ENCODE measurements at places on chromosomes 4 and X.

DNA sequence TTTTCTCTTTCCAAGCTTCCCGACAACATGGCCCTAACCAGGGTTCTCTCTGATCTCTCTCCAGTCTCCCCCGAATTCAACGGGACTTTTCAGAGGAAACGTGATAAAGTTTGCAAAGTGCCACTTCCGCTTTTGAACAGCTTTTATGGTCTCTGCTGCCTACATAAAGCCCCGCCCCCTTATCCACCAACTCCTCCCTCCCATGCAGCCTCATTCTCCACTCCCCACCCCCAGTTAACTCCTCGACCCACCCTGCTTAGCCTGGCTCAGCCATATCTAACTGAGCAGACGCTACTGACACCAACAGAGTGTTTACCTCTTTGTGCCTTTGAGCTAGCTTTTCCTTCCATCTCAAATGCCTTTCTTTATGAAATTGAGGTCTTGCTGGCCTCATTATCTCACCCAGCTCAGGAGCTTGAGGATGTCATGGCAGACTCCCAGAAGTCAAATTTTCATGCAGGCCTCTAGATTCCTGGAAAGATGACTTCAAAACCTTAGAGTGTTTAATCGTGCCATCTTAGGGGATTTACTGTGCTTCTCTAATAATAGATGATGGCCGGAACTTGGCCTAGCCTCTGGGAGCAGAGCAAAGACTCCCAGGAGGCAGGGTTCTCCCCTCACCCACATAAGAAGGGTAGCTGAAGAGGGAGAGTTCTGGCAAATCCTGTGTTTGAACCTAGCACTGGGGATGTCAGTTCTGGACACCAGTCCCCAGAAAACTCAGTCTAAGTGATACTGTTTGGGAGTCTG, 606.0 kb downstream of the BCOR start:
- DNase-seq = peak; percentile 67

DNA sequence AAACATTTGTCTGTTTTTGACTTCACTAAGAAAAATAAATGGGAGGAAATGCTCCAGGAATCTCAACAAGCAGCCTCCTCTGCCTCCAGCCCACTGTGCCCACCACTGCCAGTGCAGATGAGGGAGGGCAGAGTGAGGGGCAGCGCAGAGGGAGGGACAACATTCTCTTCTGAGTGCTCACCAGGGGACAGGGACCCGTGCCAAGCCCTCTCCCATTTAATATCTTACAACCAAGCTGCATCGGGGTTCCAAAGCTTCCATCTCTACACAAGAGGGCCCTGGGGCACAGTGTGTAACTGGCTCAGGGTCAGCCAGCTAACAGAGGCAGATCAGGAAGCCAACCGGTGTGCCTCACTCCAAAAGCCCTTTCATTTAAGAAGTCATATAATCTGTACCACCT, 120.4 kb downstream of the NSUN7 start:
- no peak for DNase-seq

GRCh38 chr4:163467082-163467770, 6.3 kb downstream of the TKTL2 start:
- DNase-seq = no peak

- DNase-seq = no peak
Measured at GRCh38 chr4:658681-659667, 15.1 kb downstream of the ATP5ME start.

- DNase-seq = no peak
Measured at GRCh38 chr4:164783976-164784375, 30.0 kb downstream of the SMIM31 start.

DNA sequence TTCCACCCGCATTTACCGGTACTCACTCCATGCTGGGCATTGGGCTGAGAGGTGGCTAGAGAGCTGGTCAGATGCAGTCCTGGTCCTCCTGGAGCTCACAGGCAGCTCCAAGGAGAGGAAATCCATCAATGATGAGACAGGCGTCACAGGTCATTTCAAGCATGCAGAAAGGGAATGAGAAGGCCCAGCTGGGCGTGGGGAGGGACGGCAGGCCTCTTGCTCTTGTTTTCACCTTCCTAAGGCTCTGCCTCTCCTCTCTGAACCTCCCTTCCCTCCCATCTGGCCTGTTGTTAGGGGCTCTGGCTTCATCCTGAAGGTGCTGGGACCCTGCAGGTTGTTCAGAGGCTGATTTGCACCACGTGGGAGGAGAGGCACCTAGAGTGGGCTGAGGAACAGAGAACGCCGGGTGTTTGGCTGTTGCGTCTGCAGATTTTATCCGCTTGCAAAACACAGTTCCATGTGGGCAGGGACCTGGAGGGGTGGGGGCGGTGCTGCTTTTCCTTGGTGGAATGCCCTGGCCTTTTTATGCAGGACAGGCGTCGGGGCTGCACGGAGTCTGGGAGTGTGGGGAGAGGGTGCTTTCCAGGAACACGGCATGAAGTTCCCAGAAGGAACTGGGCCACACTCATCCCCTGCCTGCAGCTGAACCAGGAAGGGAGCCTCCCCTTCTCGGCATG, 81.5 kb upstream of the PSAPL1 start:
- DNase-seq = no peak

- no peak for DNase-seq
Measured at GRCh38 chr4:111449657-111450056, 695.6 kb upstream of the FAM241A start.

DNA sequence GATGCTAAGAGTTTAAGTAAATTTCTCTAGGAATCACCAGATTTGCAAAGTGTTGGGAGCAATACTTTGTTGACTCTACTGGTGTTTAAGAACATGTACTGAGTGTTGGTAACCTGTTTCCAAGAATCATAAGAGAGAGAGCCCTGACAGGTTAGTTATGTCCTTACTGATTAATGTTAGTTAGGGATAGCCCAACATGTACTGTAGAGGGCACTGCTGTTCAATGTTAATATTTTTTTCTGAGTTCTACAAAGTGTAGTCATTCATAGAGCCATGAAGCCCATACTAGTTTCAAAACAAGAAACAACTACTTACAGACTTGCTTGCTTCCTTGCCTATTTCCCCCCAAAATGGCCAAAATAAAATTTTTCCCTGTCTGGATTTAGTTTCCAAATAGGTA, 11.9 kb downstream of the TMPRSS11D start:
- DNase-seq = no peak

- no peak for DNase-seq
Measured at GRCh38 chr4:42225286-42225685, 72.8 kb upstream of the BEND4 start.

DNA sequence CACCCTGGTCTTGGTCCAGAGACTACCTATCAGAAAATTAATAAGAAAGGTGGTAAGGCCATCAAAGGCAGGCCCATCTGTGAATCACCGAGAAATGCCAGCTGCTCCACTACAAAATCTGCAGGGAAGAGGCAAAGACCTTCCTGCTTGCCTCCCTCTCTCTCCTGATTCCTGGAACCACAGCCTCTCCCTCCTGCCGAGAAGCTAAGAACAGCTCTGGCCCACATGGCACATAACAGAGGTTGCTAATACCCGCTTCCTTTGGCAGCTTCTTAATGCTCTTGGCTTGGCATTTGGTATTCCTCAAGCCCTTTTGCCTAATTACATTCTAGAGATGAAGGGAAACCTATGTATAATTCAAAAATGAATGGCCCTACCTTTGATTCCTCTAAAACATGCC, 32.9 kb downstream of the RAI2 start:
- no peak for DNase-seq

DNA sequence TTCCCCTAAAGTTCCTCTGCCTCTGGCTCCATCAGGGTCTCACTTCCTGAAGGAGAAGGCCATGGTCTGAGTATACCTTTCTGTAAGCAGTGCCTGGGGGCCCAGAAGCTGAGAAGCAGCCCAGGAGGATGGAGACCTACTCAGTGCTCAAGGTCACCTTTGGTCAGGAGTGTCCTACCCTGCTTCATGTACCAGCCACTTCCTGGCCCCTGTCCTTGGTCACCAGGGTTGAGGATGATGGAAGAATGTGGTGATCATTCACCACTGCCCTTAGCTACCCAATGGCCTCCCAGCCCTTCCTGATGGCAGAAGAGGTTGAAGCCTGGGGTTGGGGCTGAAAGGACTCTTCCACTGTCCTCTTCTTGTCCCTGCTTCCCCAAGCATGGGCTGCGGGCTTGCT, 9.0 kb upstream of the MFAP3L start:
- DNase-seq = no peak

DNA sequence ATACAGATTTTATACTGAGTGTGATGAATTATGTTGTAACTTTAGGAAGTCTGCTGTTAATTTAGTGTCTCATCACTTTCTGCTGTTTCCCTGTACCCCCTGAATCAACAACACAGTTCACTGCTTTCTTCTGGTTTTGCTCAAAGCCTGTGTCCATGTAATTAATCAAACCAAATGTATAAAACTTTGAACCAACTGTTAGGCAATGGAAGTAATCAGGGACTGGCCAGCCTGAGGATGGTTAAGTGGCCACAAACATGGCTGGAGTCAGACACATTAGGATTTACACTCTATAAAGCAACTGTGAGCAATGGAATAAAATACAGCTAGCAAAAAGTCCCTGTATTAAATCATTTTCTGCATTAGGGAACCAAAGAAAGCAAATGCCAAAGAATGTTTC, 42.6 kb downstream of the CXCL1 start:
- DNase-seq = no peak

GRCh38 chr4:90190525-90190924, 63.3 kb downstream of the CCSER1 start:
- DNase-seq = no peak

GRCh38 chr4:81884986-81885385, 413.3 kb upstream of the RASGEF1B start:
- DNase-seq = no peak

DNA sequence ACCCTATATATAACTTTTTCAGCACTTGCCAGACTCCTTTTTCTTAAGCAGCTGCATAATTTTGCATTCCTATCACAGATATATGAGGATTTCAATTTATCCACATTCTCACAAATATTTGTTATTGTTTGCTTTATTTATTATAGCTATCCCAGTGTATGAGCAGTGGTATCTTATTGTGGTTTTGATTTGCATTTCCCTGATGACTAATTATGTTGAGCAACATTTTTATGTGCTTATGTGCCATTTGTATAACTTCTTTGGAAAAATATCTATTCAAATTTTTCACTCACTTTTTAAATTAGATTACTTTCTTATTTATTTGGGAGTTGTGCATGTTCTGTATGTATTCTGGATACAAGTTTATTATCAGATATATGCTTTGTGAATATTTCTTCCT, 361.9 kb downstream of the KCTD8 start:
- no peak for DNase-seq

DNA sequence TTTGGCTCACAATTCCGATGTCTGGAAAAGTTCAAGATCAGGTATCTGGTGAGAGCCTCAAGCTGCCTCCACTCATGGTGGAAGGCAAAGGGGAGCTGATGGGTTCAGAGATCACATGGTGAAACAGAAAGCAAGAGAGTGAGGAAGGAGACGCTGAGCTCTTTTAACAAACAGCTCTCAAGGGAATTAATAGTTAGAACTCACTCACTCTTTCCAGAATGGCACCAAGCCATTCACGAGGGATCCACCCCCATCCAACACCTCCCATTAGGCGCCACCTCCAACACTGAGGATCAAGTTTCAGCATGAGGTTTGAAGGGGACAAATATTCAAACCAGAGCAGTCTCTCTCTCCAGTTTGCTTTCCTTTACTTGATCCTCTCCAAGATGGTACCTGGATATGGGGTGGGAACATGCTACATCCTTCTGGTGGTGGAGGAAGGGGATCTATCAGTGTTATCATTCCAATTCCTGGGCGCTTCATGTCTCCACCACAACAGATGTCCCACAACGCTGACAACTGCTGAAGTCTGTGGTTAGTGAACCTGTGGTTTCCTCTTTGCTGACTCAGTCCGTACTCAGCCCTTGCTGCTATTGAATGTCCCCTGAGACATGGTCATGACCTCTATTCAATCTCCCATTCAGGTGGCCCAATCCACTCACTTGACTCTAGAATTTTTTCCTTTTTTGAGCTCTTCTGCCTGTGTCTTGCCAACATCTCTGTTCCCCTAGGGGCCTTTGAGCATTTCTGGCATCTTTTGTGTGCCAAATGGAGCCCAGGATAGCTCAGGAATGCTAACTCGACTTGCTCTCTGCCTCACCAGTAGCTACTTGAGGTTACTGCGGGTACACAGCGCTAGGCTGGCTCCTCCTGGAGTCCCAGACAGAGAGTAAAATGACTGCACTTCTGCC, 395.2 kb downstream of the MID1IP1 start:
- DNase-seq = peak; percentile 64

DNA sequence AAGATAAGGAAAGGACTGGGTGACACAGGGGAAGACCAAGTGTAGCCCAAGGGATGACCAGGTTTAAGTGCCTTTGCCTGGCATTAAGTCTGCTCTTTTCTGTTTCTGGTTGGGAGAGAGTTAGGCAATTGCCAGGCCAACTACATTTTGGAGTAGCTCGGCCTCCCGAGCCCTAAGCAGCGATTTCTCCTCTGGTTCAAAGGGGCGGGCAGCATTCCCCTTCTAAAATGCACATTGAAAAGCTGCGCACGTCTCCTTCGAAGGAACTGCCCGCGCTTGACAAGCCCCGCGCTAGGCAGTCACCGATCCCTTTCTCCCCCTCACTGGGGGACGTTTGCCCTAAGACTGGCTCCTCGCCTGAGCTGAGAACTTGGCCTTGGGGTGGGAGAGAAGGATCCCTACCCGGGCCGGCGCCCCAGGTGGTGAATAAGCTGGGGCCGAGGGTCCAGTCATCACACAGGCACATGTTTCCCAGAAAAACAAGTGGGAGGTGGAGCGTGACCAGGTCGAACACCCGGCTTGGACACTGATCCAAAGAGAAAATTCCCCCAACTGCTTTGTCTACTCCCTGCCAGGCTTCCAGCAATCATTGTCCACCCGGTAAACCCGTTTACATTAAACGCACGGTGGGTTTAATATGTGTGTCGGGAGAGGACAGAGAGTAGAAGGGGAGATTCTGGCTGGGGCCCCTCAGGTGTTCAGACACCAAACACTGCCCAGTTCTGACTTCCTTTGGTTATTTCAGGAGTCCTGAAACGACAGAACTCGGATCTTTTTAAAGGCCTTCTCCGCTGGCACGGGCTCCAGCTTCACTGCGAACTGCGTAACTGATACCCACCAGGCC, 4.0 kb downstream of the ARX start:
- DNase-seq = no peak

GRCh38 chr4:112402098-112402497, 104.9 kb downstream of the ALPK1 start:
- DNase-seq = no peak

GRCh38 chr4:35559559-35560365, 684.6 kb downstream of the ARAP2 start:
- no peak for DNase-seq

DNA sequence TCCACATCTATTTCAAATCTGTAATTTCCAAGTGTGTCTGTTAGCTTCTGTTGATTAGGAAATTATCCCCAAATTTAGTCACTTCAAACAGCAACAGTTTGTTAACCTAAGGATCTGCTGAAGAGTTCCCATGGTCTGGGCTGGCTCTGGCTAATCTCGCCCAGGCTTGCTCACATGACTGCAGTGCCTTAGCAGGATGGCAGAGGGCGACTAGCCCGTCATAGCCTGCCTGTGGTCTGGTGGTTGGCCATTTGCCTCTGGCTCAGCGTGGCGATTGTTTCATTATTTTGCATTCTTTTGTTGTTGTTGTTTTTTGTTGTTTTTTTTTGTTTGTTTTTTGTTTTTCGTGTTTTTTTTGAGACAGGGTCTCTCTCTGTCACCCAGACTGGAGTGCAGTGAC, 264.0 kb downstream of the TRIML1 start:
- no peak for DNase-seq

Measured in activated CD4-positive, alpha-beta T cell treated with anti-CD3 and anti-CD28 coated beads for 48 hours (primary cell).